ENCODE measurements at places on chromosomes 1 and 21. TPM values are rescaled to one million over a fixed set of nuclear protein-coding genes. Genes with fewer than 3 reads are reported as not detected.

Gene LCE1F
- not detected for total RNA-seq

Gene SLAMF7
- total RNA-seq, result 1.6 TPM

Gene C1orf116
- total RNA-seq, result 4.5 TPM

Gene CLCA4
- not detected for total RNA-seq

Gene IL12RB2
- total RNA-seq, result not detected

Gene ZNF593OS
- total RNA-seq, result not detected

Gene DDX20
- 8.0 TPM for total RNA-seq

Gene OLIG2
- not detected for total RNA-seq

Gene ADGRB2
- 7.5 TPM for total RNA-seq

Gene SNX7
- total RNA-seq, result 24.9 TPM
